Gastrocnemius medialis (tissue), 4 donors: ENCODE measurements at places on chromosomes 5 and 9.

DNA sequence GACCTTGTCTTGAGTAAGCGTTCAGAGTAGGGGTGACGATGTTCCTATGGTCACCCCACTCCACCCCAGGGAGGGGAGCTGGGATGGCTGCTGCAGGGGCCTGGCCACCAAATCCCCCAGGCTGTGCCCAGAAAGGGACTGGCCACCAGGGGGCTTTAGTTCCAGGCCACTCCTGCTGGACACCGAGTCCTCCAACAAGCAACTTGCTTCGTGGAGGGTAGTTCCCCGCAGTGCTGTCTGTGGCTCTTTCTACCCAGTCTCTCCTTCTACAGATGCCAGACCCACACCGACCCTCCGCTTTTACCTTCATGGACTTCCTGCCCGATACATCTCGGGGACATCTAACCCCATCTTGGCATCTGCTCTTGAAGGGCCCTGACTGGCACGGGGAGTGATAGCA lies 35.7 kb upstream of the GABRP start:
- no peak for DNase-seq

- DNase-seq = no peak
Measured at GRCh38 chr5:55913466-55914413, 62.6 kb downstream of the IL31RA start.

GRCh38 chr5:139872851-139873794 lies 77.5 kb downstream of the PSD2 start:
- no peak for DNase-seq

DNA sequence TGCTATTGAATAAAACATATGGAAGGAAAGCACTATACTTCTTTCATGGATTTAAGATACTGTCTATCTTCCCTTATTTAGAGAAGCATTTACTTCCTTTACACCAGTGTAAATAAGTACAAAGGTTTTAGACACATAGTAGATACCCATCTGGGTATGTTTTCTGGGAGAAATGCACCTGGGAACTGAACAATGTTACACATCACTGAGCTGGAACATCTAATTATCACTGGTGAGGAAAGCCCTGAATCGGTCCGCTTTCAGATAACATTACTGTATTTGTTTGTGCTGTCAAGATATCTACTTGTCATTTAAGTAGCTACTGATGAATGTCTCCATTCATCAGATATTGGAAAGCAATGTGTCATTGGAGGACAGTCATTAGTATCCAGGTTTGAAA lies 964.7 kb upstream of the PTPRD start:
- no peak for DNase-seq

- DNase-seq = no peak
Measured at GRCh38 chr9:76571288-76571687, 112.3 kb downstream of the GCNT1 start.

GRCh38 chr5:126998201-126998631 lies 32.1 kb downstream of the MARCHF3 start:
- peak; percentile 32 for DNase-seq

GRCh38 chr5:129973716-129974426 lies 69.6 kb downstream of the CHSY3 start:
- no peak for DNase-seq

DNA sequence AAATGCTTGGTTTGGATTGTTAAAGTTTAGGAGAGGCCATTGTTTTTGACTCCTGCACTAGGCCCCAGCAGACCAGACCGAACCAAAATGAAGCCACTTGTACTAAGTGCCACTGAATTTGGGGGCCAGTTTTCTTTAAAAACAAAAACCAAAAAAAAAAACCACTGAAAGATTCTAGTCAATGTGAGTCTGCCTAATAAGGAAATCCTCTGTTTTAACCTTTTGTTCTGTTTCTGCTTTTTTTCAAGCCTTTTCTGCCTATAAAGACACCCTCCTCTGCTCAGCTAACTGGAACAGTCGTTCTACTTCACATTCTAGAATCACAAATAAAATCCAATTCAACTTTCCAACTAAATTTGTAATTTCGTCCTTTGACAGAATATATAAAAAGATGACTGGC lies 64.9 kb downstream of the SERINC5 start:
- DNase-seq = no peak

DNA sequence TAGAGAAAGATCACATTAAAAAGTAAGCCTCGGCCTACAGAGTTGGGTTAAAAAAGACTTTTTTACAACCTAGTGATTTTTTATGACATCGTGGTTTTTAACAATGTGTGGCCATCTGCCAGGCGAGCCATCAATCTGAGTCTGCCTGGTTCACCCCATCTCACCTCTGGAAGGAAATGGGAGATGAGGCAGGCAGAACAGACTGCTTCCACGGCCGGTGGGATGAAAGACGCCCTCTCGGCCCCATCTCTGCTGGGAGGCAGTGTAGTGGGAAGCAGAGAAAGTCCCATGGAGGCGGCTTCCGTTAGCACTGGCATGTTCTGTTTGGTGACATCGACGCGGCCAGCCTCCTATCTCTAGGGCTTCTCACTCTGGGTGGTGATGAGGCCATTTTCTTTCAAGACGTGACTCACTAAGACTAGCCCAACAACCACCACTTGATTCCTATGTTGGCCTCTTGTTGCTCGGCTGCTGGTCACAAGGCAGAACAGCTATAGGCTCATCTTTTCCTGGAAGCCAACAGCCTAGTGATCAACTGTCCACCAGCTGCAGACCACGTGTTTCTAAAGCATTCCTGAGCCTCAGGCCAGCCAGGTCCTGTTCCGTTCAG lies 132.4 kb upstream of the OTULINL start:
- DNase-seq = peak; percentile 74

- DNase-seq = peak; percentile 83
Measured at GRCh38 chr9:5626727-5627634, 1.9 kb upstream of the RIC1 start.

DNA sequence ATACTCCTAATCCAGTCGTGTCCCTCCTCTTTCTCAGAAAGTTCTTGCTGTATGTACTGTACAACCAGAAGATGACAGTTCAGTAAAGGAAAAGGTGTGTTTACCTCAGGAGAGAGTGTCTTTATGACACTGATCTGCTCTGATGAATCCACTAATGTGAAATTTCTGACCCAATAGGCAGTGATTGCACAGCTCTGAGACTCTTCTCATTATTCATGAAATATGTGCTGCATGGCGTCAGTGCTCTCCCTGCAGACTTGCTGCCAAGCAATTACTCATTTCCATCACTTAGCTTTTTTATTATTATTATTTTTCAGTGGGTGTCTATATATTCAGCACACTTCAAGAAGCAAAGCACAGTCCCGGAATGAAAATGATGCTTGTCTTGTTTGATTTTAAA lies 389.0 kb downstream of the RASEF start:
- DNase-seq = no peak

DNA sequence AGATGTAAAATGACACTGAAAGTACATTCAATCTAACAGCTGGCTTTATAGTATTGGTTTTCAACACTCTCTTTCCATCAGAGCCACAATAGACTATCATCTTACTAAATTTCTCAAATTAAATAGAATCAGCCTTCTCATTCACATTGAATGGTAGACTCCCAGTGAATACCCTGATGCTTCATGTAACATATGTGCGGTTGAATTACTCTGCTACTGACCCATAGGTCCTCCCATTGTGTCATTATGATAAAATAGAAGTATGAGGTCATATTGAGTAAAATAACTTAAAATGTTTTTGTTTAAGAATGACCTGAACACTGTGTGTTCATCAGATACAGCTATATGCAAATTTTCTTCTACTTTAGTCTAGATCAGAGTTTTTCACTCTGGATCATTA lies 75.9 kb upstream of the ADAMTSL1 start:
- DNase-seq = no peak

DNA sequence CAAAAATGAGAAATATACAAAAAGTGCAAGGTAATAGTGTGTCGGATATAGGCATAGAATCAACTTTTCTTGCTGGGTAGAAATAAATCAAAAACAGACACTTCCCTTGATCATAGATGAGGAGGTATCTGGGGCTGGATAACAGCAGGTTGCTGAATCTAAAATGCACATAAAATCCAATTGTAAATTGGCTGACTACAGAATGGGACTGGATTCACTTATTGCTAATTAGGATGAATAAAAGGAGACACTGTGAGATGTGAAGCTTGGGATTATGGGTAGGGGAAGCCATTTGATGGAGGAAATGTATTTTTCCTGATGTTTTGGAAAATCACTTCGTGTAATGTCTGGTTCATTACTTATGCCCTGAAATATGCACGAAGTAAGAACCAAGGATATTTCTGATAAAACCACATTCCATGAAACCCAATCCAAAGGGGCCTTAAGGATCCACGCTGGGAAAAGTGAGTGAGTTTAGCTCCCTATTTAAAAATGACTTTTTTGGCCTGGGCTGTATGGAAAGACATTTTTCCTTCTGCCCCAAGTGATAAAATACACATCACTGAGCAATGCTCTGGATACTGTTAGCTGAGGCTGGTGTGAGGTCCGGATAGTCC lies 136.1 kb downstream of the MARCHF11 start:
- DNase-seq = no peak
